ENCODE measurements at places on chromosomes 4 and X.

DNA sequence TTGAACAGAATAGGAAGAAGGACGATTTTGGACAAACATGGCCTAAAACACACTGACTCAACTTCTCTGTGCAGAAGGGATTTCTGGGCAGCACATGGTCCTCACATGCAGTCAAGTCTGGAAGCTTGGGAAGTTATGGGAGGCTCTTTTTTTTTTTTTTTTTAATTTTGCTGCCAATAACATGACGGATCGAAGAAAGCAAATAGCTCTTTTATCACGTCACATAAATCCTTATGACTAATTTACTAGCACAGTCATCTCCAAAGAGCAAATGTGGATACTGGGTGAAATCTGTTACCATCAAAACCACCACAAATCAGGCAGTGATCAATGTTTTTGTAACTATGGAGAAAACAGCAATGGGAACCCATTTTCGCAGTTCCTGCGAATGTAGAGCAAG lies 193.3 kb upstream of the FAM9B start:
- DNase-seq, result no peak

DNA sequence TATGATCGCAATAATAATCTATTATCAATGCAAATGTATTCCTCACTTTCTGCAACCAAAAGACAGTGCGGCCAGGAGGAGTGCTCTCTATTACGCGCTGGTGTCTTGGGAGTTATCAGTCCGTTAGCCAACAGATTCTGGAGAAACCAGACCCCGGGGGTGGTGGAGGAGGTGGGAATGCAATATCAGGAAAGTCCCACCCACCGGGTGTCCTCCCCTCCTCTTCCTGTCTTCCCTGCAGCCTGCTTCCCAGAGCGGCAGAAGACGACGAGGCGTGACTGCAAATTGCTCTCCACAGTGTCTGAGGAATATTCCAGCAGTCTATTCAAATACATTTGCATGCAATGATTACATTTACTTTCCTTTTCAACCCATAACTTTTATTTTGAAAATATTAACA lies 17.9 kb upstream of the TLR3 start:
- no peak for DNase-seq

GRCh38 chrX:155105919-155106318 lies 34.6 kb downstream of the BRCC3 start:
- no peak for DNase-seq

- DNase-seq, result no peak
These were observed 72.4 kb downstream of the CCNG2 start for GRCh38 chr4:77229433-77229832.

- no peak for DNase-seq
These were observed 56.0 kb downstream of the MAD2L1 start for GRCh38 chr4:120010646-120011045.

- no peak for DNase-seq
These were observed 106.7 kb upstream of the GK2 start for GRCh38 chr4:79514621-79515329.

DNA sequence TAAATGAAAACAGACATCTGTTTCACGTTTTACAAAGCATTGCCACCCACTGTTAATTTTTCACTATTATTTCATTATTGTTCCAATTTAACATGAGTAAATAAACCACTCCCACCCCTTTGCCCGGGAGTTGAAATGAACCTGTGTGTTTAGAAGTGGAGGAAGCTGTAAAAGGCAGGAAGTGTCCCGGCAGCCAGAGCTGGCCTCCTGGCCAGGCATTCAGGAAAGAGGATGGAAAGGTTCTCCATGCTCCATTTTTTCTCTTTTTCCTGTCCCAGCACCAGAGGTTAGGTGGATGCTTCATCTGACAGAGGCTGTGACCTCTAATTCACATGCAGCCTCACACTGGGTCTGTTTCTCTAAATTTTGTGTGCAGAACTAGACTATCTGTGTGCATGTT lies 55.5 kb upstream of the LNX1 start:
- no peak for DNase-seq

DNA sequence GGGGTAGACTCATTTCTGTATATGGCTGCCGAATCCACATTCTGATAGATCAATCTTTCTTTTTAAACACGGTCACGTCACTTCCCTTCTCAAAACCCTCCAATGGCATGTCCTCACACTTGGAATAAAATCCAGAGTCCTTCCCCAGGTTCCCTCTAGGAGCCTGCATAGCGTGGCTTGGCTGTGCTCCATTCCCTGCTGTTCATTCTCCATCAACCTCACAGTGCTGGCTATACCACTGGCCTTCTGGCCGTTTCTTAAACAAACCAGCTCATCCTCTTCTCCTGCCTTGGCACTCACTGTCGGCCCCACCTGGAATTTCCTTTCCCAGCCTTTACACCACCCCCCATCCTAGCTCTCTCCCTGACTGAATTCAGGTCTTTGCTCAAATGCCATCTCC lies 77.1 kb downstream of the RBM47 start:
- DNase-seq, result no peak

DNA sequence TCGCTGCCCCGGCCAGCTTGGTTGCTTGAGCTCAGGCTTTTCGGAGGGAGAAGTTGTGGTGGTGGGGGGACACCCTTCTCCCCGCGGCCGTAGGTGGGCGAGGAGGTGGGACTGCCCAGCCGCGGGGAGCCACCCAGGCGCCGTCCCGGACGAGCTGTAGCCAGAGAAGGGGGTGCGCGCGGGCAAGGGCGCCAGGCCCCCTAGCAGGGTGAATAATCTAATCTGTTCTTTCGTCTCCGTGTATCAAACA lies 3.1 kb downstream of the MID1IP1 start:
- DNase-seq, result no peak

- DNase-seq, result no peak
These were observed 5.4 kb upstream of the LRAT start for GRCh38 chr4:154738426-154738825.
